Endodermal cell (in vitro differentiated cells): ENCODE measurements at places on chromosomes 7 and 10. TPM values are rescaled to one million over a fixed set of nuclear protein-coding genes. Genes with fewer than 3 reads are reported as not detected.

DNA sequence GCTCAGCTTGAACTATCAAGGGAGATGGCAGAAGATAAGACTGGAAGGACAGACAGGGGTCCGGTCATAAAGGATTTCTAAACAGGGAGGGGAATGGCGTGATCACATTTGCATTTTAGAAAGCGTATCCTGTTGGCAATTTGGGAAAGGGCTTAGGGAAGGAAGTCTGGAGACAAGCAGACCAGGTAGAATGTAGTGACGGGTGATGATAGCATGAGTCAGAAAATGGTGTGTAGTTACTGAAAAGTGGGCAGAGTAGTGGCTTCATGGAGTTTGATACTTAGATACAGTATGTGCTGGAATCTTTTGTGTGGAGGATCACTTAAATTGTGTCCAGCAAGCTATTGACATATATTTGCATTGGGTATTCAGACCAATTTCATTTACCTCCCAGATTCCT lies 61.2 kb downstream of the LRGUK start:
- DNase-seq, result no peak

Gene INSYN2A
- 0.07 TPM in 1 of 3 replicates, not detected in the others for total RNA-seq

Gene SLC39A12
- not detected in 3 replicates for total RNA-seq

DNA sequence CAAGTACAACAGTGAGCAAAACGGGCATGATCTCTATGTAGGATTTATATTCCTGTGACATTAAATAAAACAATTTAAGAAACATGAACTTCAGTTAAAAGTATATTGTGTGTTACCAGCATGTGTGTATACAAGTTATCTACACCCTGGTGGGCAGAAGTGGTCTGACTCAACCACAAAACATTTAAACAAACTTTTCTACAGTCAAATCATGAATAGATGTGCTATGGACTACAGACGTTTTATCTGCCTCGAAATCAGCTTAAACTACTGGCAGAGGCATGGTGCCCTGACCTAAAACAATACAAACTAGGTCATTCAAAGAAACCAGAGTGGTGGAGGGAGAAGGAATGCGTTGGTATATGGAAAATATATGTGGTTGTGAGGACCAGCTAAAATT lies 3.6 kb downstream of the ARL3 start:
- no peak for DNase-seq

DNA sequence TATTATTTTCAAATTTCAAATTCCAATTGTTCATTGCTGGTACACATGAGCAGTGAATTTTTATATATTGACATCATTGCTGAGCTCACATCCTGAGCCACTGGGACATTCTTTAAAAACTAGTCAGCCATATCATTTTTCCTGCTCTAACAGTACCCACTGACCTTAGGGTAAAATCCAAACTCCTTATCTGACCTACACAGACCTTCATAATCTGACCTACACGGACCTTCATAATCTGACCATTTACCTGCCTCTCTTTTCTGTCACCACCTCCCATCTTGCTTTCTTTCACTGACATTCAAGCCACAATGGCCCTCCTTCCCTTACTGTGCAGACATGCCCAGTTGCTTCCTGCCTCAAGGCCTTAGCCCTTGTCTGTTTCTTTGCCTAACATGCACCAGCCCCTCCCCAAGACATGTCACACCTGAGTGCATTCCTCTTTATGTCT lies 16.1 kb upstream of the CUZD1 start:
- no peak for DNase-seq
